ENCODE measurements at places on chromosomes 7 and 10.
A peak's percentile ranks its signal among the peaks of the same experiment; 100 is the strongest.

GRCh38 chr7:27515933-27516332 is 146.8 kb downstream of the HIBADH start:
- no peak for DNase-seq

DNA sequence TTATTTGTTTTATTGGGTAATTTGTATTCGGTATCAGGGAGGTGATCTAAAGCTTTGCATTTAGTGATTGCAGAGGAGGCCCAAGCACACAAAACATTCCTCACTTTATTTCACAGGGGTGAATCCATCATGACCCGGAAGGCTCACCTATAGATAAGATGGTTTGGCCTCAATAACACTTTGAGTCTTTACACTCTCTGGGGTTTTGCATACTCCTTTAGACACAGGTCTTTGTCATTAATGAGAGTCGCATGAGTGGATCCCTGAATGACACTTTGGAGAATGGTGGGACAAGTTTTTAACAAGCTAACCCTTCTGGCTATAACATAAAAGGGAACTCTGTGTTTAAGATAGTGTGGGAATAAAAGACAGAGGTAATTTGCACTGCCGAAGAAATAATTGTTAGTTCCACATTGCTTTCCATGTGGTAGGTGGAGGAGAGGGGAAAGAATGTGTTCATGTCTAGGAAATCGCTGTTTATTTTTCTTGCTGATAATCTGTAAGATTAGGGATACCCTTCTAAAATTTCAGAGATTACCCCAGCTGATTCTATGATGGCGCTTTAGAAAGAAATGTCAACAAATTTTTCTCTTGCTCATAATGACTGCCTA is 455.8 kb downstream of the TFEC start:
- DNase-seq = no peak

GRCh38 chr7:24334012-24334411 is 50.0 kb downstream of the NPY start:
- DNase-seq = no peak

DNA sequence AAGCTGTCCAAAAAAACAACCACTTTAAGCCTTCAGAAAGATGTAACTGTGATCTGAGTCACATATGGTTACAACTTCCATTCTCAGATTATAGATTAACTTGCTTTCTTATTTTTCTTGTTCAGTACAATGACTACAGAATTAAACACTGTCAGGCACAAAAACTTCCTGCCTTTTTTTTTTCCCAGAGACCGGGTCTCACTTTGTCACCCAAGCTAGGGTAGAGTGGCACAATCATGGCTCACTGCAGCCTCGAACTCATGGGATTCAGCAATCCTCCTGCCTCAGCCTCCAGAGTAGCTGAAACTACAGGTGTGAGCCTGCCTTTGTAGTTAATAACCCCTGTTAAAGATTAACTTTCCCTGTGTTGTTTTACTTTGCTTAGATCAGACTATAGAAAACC is 163.2 kb downstream of the AVL9 start:
- DNase-seq = peak; percentile 31

GRCh38 chr10:102436312-102436711 is 3.9 kb upstream of the CUEDC2 start:
- DNase-seq = no peak

DNA sequence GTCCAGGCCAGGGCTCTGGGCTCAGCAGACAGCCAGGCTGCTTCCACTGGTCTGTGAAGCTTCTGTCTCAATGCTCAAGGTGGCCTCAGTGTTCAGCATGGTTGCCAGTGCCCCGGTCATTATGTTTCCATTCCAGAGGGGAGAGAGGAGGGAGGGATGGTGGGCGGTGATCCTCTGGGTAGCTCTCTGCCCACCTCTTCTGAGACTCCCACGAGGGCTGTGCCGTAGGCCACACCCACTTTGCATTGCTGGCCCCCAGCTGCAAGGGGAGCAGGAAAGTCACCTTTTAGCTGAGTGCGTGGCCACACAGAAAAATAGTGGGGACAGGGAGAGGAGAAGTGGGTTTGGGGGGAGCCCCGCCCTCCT is 42.5 kb downstream of the FOXK1 start:
- peak; percentile 34 for DNase-seq

- DNase-seq = peak; percentile 59
Observed at GRCh38 chr7:105429746-105430612, 41.3 kb upstream of the SRPK2 start.

DNA sequence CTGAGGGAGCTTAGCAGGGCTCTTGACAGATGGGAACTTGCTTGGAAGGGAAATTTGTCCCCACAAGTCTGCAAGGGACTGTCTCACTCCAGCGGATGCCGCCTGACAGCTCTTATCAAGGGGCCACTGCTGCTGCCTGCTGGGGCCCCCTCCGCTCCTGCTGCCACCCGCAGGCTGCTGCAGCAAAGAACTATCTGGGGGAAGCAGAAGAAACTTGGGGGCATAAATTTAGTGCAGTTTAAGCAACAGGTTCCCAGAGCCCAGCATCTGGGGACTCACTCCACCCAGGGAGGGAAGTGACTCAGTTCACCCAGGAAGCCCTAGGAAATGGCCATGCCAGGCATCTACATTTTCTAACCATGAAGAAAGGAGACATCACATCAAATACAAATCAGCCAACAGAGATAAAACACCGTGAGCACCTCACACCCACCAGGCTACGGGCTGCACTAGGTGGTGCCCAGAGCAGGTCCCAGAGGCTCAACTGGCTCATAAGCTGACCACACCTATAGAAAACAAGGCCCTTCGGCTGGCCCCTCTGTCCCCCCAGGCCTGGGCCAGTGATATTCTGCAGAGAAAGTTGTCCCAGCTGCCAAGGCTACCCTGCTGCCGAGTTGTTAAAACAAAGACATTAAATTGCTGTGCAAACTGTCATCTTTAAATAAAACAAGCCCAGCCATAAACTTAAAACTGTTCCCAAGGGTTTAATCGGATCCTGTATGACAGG is 3.7 kb downstream of the RGS10 start:
- no peak for DNase-seq

DNA sequence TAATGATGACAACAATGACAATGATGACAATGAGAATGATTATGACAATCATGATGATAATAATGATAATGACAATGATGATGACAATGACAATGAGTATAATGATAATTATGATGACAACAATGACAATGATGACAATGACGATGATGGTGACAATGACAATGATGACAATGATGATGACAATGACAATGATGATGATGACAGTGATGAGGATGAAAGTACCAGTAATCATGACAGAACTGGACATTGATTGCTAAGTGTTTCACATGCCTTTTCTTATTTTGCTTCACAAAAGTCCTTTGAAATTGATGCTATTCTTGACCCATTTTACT is 1106.0 kb upstream of the AUTS2 start:
- DNase-seq = no peak

- no peak for DNase-seq
Observed at GRCh38 chr10:73791871-73792400, 6.5 kb downstream of the ZSWIM8 start.

- peak; percentile 20 for DNase-seq
Observed at GRCh38 chr7:115289971-115290370, 368.1 kb downstream of the MDFIC start.

DNA sequence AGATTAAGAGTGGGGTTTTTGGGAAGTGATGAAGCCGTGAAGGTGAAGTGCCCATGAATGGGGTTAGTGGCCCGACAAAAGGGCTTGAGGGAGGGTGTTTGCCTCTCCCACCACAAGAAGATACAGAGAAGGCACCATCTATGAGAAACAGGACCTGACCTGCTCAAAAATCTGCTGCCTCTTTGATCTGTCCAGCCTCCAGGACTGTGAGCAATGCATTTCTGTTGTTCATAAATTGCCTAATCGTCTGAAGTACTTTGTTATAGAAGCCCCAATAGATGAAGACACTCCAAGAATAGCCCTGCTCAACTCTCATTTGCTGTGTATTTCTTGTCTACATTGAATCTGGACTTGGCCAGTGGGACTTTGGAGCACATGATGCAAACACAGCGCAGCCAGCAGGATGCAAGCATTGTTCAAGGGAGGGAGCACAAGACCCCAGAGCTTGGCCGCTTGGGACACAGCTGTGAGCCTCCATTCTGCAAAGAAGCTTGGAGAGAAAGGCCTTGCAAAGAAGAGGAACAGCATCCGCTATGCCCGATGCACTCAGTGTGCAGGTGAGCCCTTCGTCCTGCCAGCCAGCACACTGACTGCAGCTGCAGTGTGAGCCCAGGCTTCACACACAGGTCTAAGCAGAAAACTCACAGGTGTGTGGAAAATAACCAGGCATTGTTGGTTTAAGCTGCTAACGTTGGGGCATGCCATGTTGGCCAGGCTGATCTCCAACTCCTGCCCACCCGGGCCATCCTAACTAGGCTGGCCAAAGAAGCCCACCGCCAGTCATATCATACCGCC is 73.2 kb upstream of the KLF6 start:
- peak; percentile 36 for DNase-seq

- DNase-seq = no peak
Observed at GRCh38 chr7:94810496-94810895, 96.9 kb upstream of the PPP1R9A start.

- no peak for DNase-seq
Observed at GRCh38 chr10:78300526-78300925, 266.9 kb downstream of the RPS24 start.

DNA sequence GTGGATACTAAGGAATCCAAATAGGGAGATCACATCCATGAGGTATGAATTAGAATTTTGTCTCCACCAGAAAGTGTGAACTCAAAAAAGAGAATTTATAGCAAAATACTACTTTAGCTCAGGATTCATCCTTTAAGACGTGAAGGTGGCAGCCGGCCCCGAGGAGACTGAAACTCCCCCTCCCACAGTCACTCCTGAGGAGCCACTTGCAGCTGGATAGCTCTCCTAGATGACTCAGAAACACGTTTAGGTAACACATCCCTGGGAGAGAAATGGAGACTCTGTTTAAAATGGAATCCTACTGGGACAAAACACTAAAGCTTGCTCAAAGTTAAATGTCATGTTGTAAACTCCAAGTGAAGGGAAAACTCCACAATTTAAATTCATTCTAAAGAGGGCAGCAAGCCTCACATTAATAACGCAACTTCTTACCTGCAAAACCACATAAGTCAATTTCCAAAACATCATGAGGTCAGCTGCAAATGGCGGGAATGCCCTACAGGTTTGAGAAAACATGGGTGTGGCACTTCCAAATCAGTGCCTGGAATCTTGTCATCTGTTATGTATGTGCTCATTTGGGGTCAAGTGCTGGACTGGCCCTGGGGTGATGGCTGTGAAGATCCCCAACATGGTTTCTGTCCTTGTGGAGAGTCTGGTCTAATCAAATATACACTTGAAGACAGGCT is 46.2 kb downstream of the ICA1 start:
- DNase-seq = no peak

GRCh38 chr7:73988197-73988596 is 39.8 kb upstream of the ELN start:
- no peak for DNase-seq

DNA sequence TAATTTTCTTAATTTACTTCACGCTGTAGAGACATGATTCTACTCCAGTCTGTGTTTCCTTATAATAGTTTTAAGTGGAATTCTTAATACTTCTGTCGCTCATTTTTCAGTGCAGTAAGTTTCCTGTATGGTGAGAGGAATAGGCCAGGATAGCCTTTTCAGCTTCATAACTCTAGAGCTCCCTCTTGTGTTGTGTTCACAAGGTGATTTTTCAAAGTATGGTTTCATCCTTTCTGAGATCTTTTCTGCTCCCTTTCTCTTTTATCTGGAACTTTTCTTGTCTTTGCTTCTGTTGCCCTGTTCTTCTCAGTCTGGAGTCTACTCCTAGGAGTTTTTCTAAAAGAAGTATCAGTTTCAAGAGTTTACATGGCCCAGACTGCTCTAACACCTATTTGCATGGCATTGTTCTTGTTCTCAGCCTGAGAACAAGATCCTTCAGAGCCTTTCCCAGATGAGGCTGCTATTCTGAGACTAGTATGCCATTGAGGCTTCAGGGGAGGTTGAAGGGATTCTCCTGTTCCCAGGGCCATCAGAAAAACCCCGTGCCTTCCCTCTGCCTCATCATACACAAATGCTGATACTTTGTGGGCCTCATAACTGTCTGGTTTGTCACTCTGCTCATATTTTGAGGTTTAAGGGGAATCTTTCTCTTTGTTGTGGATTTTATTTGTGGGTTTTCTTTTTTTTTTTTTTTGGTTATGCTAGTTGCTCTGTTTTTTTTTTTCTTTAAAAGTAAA is 21.8 kb downstream of the NET1 start:
- peak; percentile 85 for DNase-seq

DNA sequence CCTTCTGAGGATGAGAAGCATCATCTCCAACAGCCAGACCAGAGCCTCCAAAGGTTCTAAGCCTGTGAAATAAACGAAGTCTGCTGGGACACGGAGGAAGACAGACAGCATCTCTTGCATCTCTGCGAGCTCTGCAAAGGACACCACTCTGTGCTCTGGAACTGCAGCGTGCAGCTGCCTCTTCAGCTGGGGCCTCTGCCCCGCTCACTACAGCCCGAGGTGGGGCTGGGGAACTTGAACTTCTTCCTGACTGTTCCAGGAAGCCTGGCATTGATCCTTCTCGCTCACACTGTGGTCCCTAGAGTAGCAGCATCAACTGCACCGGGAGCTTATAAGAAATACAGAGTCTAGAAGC is 163.3 kb downstream of the USP6NL start:
- DNase-seq = no peak

GRCh38 chr10:21518641-21519396 is 6.7 kb downstream of the SKIDA1 start:
- no peak for DNase-seq

DNA sequence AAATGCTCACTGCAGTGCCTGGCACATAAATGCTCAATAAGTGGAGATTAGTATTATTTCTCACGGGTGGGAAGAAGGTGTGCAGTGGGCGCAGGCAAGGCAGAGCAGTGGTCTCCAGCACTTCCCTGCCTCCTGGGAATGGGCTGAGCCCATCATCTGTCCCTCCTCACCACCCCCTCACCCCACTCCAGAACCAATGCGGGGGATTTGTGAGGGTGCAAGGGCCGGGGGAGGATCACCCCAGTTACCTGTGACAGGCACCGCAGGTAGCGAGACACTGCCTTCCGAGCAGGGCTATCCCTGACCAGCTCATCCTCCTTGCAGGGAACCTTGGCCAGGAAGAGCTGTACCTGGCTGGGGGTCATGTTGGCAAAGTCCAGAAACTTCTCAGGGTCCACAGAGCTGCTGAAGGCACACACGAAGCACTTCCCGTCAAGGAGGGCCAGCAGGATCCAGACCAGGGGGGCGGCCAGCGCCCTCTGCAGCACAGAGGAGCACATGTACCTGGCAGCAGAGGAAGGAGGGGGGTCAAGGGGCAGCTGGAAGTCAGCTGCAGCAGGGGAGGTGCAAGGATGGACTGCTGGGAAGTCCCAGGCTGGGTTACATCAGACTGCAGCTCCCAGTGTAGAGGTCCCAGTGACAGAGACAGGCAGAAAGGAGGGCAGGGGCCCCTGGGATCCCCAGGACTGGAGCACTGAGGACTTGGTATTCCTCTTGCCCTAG is 2.8 kb downstream of the CALHM3 start:
- DNase-seq = no peak

DNA sequence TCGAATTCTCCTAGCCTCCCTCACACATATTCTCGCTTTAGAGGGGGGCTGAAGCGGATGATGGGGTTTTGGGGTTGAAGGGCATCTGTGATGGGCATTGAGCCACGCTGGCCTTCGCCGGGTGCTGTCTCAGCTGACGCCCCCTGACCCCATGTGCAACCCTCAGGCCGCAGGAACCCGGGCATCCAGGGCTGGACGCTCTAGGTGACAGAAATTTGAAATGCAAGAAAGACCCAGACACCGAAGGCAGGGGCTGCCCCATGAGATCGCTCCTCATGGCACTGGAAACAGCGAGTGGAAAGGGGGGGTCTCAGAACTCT is 664 bp upstream of the C10orf88 start:
- DNase-seq = no peak

- DNase-seq = peak; percentile 97
Observed at GRCh38 chr7:43535810-43536585, 46.9 kb upstream of the STK17A start.
